ENCODE measurements at places on chromosomes 5 and 9. TPM values are rescaled to one million over a fixed set of nuclear protein-coding genes. Genes with fewer than 3 reads are reported as not detected.

The TAF11L6 gene
- total RNA-seq, result not detected

The ZNF608 gene
- not detected for total RNA-seq

The PCDHGA8 gene
- total RNA-seq, result 0.18 TPM

The ARL14EPL gene
- not detected for total RNA-seq

The ZCCHC7 gene
- 20.3 TPM for total RNA-seq

The EPB41L4B gene
- not detected for total RNA-seq

The SLC9A3 gene
- total RNA-seq, result 1.6 TPM
